ENCODE measurements at places on chromosomes 13 and 19.

- DNase-seq, result no peak
These were observed 3.9 kb upstream of the UBL5 start for GRCh38 chr19:9823816-9824215.

DNA sequence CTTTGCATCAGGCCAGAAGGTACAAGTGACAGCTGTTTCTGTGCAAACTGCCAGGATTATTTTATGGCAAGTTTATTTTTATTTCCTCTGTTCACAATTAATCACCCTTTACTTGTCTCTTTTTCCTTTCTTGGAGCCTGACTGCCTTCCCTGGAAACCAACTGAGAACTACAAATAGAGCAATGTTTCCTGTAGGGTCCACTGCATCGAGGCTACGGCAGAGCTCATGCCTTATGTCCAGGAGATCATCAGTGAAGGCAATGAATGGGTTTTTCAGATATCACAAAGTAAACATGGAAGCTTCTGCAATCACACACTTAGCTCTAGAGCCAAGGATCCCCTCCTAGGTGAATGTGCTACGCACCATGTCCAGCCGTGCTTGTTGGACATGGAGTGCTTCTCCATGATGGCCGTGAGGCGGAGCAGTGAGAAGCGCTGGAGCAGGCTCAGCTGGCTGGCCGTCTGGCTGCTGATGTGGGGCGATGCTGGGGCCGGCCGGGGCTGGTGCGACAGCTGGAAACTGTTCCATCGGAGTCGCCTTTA lies 110.9 kb downstream of the KL start:
- DNase-seq, result no peak

- no peak for DNase-seq
These were observed 15.8 kb upstream of the GARIN5A start for GRCh38 chr19:50492303-50493052.

GRCh38 chr13:94291631-94292322 lies 187.7 kb downstream of the DCT start:
- no peak for DNase-seq

GRCh38 chr19:31057476-31057875 lies 291.8 kb downstream of the TSHZ3 start:
- DNase-seq, result no peak

GRCh38 chr13:102945324-102945815 lies 99.5 kb downstream of the ERCC5 start:
- no peak for DNase-seq

DNA sequence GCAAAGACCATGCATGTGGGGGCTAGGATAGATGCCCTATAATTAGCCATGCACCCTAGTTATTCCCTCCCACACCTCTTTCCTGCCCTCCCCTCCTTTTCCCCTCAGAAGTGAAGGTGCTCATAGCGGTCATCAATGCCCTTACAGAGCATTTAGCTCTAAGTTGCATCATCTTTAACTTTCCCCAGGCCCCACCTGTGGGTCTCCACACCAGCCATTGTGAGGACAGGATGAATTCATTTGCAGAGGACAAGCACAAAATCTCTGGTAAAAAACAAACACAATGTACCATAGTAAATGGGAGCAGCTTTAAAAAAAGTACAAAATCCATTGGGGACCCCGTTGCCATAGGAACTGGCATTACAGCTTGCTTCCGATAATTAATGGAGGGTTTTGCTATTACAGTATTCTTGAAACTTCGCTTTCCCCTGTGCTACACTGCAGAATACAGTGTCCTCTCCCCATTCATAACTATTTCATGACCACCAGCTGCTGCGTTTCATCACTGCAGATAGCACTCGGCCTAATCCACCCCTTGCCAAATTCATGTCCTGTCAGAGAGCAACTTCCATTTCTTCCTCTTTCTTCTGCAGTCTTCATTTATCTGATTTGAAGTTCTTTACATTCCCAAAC lies 110.5 kb downstream of the ZDHHC20 start:
- DNase-seq, result no peak

GRCh38 chr13:73216381-73216831 lies 157.6 kb downstream of the KLF5 start:
- DNase-seq, result no peak
